ENCODE measurements at places on chromosomes 1 and 21.
A peak's percentile ranks its signal among the peaks of the same experiment; 100 is the strongest.

DNA sequence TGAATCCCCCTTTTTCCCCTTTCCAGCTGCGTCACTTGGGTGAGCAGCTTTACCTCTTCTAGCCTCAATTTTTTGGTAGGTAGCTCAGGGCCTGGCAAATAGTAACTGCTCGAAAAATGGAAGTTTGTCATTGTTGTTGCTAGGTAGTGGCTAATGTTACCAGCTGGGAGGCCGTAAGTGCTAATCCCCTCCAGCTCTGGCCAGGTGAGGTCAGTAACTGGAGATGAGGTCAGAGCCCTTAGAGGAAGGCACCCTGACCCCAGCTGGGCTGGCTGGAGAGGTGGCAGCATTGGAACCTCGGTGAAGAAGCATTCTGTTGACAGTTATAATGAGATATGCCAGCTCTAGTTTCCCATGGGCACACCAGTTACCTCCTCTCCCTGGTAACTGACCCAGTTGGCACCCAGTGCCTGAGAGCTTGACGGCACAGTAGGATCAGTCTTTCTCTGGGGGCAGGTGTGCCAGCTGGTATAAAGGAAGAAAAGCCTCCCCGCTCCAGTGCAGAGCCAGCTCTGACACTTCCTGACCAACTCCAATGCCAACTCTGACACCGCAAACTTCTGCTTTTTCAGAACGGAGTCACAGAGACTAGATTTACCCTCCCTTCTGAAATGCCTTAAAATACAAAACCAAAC is 35.0 kb upstream of the SLC2A1 start:
- DNase-seq = no peak

DNA sequence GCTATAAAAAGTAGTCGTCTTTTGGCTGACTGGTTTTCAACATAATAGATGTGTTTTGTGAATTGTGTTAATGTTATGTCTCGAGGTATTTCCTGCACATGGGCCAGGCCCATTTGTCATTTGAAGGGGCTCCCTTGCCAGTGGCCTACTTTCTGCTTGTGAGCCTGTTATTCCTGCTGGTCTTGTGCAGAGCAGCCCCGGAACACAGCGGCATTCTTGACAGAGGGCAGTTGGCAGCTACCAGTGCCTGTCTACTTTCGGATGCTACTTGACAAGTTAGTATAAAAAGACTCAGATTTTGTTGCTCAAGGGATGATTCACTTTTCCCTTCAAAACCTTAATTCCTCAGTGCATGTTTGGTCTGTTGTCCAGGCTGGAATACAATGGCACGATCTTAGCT is 28.5 kb downstream of the PGM1 start:
- no peak for DNase-seq

GRCh38 chr21:34333121-34333739 is 30.6 kb upstream of the KCNE2 start:
- no peak for DNase-seq

DNA sequence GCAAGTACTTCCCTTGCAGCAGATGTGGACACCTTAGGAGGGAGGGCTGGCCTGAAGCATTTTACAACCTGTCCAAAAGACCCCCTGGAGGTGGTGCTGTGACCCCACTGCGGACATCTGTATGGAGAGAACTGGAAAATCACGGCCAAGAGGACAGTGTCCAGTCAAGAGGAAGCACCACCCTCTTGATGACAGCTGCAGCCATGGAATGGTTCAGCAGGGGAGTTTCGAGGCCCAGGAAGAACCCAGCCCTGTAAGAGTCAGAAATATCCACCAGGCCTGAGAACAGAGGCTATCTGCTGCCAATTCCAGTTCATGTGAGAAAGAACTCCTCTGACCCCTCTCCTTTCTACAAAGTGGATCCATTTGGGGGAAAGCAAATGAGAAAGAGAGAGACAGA is 126.8 kb downstream of the PLXNA2 start:
- no peak for DNase-seq

DNA sequence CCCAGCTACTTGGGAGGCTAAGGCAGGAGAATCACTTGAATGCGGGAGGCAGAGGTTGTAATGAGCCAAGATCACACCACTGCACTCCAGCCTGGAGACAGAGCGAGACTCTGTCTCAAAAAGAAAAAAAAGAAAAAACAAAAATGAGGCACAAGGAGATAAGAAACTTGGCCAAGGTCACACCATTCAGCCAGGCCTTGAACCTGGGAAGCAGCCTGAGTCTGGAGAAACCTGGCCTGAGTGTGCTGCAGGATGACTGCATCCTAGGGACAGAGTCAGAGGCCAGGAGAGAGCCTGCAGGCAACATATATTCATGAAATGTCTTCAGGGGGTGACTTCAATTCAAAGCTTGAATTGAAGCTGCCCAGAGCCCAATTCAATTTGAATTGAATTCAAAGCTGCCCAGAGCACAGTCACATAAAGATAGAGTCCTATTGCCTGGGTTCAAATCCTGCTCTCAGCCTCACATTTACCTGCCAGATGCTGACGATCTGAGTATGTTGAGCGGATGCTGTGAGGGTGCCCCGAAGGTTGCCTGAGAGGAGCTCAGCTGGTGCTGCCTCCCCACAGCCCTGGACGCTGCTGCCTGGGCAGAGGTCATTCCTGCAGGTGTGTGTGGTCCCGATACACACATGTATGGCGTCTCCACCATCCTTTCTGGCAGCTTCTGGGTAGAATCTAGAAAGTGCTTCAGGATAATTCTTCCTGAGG is 307.7 kb downstream of the AJAP1 start:
- DNase-seq = no peak

DNA sequence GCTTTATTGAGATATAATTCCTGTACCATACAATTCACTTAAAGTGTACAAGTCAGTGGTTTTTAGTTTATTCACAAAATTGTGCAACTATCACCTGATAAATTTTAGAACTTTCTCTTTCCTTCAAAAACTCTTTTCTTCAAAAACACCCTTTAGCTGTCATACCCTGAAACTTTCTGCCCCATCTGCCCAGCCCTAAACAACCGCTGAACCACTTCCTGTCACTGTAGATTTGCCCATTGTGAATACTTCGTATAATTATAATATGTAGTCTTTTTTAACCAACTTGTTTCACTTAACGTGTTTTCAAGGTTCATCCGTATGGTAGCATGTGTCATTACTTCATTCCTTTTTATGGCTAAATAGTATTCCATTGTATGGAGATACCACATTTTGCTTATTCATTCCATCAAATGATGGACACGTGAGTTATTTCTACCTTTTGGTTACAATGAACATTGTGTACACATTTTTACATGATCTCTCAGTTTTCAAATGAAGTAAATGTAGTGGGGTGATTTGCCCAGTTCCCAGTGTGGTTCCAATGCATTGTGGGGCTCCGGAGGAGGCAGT is 37.9 kb downstream of the WNT4 start:
- no peak for DNase-seq

DNA sequence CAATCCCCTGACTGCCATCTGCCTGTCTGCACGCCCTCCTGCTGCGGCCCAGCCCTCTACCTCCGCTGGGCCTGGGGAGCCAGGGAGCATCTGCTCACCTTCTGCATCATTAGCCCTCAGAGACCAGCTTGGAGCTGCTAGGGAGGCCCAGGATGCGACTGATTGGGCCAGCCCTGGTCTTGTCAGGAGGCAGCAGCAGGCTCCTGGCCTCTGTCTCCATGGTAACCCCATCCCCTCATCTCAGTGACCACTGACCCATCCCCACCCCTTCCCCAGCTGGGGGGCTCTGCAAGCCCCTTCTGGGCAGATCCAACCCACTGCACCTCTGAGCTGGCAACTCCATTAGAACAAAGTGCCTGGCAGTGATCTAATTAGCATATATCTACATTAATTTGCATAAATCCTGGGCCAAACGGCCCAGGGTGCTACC is 37.7 kb downstream of the NKAIN1 start:
- DNase-seq = no peak

GRCh38 chr1:222286011-222286410 is 261.9 kb downstream of the HHIPL2 start:
- no peak for DNase-seq

DNA sequence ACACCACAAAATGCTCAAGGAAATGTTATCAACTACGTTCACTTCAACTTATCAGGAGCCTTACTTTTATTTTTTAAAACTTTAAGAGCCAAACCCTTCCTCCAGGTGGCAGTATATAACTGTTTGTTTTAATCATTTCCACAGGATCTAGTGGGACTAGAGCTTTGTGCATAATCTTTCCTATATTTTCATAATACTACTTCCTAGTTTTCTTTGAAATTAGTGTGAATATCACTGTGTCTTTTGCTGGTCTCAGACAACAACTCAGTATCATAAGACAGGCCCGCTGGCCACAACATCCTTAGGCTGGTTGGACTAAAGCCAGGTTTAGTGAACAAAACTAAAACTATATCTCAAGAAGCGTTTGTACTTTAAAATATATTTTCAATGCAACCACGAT is 145.5 kb downstream of the TIAM1 start:
- DNase-seq = peak; percentile 54

DNA sequence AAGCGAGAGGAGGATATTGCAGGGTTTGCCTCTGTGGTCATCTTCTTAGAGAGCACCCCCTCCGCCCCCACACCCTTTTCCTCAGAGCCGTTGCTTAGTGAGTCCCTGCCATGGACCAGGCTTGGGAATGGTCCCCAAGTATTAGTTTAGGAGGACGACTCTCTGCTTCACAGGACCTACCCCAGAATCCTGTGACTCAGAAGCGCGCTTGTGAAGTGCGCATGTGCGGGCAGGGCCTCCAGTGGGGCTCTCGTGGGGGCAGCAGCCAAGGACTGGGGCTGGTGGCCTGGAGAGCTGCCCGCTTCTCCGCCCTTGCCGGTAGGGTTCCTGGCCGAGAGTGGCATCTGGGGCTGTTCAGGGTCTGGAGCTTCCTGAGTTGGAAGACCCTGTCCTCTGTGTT is 37.3 kb upstream of the HMGN1 start:
- no peak for DNase-seq

- DNase-seq = no peak
Measured at GRCh38 chr1:44113095-44113609, 5.5 kb upstream of the KLF17 start.

GRCh38 chr1:113048064-113048463 is 24.9 kb upstream of the LRIG2 start:
- no peak for DNase-seq

DNA sequence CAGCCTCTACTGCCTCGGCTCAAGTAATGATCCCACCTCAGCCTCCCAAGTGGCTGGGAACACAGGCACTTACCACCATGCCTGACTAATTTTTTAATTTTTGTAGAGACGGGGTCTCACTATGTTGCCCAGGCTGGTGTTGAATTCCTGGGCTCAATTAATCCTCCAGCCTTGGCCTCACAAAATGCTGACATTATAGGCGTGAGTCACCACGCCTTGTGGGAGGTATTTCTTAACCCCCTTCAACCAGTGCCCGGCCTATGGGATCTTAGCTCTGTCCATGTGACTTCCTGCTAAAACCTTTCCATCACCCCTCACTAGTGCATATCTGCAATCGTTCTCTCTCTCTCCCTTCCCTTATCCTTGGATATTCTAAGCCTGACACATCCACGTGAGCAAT is 86.4 kb downstream of the FOXD2 start:
- no peak for DNase-seq

DNA sequence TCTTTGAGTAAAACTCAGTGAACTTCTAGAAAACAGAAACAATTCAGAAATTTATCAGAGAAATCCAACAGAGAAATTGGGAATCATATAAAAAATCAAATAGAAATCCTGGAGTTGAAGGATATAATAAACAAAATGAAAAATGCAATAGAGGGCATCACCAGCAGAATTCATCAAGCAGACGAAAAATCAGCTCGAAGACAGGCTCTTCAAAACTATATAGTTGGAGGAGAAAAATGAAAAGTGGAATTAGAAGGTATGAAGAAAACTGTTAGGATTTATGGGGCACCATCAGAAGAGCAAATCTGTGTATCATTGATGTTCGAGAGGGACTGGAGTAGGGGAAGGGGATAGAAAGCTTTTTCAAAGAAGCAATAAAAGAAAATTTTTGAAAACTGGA is 121.5 kb upstream of the GPR52 start:
- no peak for DNase-seq

GRCh38 chr1:37315371-37315846 is 159.0 kb upstream of the ZC3H12A start:
- DNase-seq = no peak

GRCh38 chr1:150259758-150260669 is 2.4 kb downstream of the CA14 start:
- peak; percentile 69 for DNase-seq

Data from bronchial epithelial cell (primary cell).